ENCODE measurements at places on chromosomes 12 and 14.

- DNase-seq = no peak
Observed at GRCh38 chr14:52314595-52315354, 663 bp downstream of the PTGER2 start.

DNA sequence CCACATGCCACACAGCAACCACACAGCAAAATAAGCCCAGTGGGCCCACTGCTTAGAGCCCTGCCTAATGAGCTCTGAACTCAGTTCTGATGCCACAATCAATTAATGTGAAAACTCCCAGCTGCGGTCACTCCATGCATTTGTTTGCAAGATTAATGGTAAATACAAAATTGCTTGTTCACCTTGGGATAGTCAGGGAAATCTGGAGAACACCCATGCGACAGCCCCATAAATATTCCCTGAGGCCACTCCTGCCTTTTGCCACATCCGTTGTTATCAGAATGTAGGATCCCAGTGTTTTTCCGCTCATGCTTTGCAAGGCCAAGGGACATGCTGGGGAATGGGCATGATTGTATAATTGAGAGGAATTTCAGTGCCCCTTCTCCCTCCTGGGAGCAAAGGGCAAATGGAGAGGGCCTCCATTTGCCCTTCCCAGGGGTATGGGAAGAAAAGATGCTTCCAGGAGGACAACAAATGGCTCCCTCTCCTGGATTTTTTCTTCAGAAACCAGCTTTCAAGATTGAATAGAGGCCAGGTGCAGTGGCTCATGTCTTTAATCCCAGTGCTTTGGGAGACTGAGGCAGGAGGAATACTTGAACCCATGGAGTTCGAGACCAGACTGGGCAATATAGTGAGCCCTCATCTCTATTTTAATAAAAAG, 30.8 kb upstream of the CMKLR1 start:
- DNase-seq = no peak

GRCh38 chr12:72178871-72179270, 93.3 kb upstream of the TRHDE start:
- no peak for DNase-seq

GRCh38 chr12:115337693-115338543, 653.9 kb upstream of the TBX3 start:
- no peak for DNase-seq
